Esophagus mucosa (tissue), 1 donor: ENCODE measurements at places on chromosomes 12 and 14.

- ATAC-seq, result peak; percentile 11
Observed at GRCh38 chr12:100197486-100197885, 3.1 kb upstream of the ACTR6 start.

DNA sequence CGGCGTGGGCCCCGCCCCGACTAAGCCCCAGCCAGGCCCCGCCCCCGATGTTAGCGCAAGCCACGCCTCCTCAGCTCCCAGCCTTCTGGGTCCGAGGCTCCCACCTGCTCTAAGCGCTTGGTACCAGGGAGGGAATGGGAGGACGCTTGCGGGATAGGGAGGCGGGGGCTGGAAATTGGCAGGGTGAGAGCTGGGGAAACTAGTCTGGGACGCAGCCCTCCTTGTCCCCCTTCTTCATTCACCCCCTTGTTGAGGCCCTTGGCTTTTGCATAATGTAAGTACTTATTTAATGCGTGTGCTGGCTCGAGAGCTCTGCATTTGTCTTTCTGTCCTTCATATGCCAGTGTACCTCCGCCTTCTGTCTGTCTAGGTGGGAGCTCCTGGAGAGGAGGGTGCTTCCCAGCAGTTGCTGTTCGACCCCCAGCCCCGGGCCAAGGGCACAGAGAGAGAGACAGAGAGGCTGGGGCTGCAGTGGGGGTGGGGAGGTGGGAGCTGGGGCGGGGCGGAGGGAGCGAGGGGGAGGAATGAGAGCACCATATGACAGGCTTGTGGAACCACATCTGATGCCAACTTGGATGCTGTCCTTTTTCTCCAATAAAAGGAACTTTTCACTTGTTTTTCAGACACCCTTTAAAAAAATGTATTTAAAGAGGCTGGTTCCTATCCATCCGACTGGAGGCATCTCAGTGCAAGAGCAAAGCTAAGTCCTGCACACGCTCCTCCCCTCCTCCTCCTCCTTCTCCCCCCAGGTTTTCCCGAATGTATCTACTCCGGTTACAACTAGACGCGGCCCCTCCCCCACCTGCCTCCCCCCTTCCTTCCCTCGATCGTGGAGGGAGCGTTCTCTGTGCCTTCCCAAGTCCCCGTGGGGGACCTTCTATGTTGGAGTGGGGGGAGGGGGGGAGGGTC, 25.6 kb upstream of the MAP1LC3B2 start:
- ATAC-seq, result peak; percentile 87

GRCh38 chr14:50021261-50022031, 94.9 kb downstream of the VCPKMT start:
- no peak for ATAC-seq

DNA sequence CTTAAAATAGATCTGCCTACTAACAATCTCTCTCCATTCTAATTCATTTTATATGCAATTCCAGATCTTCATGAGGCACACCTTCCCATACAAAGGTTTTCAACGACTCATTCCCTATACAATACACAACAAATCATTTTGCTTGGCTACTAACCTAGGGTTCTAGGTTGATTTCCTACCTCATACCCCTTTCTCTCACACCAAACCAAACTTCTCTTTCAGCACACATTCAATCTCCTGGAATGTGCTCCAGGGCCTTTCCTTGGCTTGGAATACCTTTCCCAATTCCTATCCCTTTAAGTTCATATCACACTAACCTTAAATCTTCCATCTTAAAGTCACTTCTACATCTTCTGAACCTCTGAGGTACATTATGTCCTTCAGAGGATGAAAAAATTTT, 38.7 kb upstream of the MTERF2 start:
- ATAC-seq, result no peak

- ATAC-seq, result no peak
Observed at GRCh38 chr12:53623548-53624385, 2.4 kb downstream of the ATF7 start.

DNA sequence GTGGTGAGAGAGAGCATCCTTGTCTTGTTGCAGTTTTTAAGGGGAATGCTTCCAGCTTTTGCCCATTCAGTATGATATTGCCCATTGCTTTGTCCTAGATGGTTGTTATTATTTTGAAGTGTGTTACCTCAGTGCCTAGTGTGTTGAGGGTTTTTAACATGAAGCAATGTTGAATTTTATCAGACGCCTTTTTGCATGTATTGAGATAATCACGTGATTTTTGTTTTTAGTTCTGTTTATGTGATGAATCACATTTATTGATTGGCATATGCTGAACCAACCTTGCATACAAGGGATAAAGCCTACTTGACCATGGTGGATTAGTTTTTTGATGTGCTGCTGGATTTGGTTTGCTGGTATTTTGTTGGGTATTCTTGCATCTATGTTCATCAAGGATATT, 302.3 kb upstream of the G2E3 start:
- no peak for ATAC-seq

DNA sequence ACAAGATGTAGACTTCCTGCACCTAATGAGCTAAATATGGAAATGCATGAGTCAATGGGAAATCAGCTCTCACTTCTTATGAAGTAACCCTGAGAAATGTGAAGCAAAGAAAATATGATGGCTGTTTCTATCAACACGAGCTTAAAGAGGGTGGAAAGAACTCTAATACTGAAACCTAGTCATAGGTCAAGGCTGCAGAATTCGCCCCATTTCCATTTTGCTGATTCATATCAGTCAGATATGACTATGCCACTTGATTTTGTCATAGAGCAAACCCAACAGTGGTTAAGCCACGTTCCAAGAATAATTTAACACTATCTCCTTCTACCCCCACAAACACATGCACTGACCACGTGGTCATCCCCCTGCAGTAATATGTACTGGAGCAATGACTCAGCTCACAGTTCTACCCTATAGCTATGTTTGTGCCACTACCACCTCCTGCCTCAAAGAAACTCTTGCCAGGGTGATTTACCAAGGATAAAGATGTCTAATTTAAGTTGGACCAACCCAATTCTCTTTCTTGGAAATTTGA, 157.5 kb downstream of the TMTC3 start:
- ATAC-seq, result peak; percentile 81

GRCh38 chr14:94481468-94482131, 5.6 kb upstream of the SERPINA9 start:
- ATAC-seq, result no peak

- ATAC-seq, result peak; percentile 95
Observed at GRCh38 chr12:66403746-66404145, 101.5 kb downstream of the HELB start.

DNA sequence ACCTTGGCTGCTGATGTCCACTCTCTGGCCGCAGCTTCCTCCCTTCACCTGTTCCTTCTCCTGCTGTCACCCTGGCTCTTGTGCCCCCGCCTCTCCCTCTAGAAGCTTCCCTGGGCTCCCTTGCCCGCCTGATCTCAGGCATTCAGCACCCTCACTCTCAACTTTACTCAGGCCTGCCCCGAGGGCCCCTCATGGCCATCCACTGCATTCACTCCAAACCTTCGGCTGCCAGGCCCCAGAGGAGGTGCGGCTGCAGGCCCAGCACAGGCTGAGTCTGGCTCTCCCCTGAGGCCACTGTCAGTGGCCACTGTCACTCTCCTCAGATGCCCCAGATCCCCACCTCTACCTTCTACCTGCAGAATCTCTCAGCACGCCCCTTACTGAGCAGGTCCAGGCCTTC, 183.9 kb downstream of the ZFP36L1 start:
- no peak for ATAC-seq

- ATAC-seq, result no peak
Observed at GRCh38 chr14:69325646-69326265, 65.8 kb downstream of the GALNT16 start.

GRCh38 chr14:54906075-54906474, 3.4 kb upstream of the GCH1 start:
- no peak for ATAC-seq

- ATAC-seq, result peak; percentile 3
Observed at GRCh38 chr12:27333403-27334009, 870 bp downstream of the BMAL2 start.

GRCh38 chr12:54032627-54033100, at the start of gene HOXC5:
TSS of gene HOXC5 (plus strand) at chr12:54033050. CDS start at chr12:54033123, 73 bp downstream.
- peak; percentile 42 for ATAC-seq

GRCh38 chr12:45268672-45269411, 52.9 kb downstream of the ANO6 start:
- ATAC-seq, result peak; percentile 69

DNA sequence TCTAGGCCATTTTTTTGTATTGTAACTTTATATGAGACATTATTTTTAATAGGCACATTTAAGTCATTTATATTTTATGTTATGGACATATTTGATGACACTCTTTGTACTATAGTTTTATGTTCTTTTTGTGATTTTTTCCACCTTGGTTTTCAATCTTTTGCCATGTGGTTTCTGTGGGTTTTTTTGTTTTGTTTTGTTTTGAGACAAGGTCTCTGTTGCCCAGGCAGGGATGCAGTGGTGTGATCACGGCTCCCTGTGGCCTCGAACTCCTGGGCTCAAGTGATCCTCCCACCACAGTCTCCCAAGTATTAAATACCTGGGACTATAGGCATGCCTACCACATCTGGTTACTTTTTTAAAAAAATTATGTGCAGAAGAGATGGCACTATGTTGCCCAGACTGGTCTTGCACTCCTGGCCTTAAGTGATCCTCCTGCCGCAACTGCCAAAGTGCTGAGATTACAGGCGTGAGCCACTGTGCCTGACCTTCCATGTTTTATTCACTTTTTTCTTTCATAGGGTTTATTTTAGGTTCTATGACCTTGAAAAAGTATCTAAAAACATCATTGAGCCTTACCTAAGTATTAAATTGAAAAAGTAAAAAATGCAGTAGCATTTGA, 16.3 kb downstream of the MSRB3 start:
- no peak for ATAC-seq

DNA sequence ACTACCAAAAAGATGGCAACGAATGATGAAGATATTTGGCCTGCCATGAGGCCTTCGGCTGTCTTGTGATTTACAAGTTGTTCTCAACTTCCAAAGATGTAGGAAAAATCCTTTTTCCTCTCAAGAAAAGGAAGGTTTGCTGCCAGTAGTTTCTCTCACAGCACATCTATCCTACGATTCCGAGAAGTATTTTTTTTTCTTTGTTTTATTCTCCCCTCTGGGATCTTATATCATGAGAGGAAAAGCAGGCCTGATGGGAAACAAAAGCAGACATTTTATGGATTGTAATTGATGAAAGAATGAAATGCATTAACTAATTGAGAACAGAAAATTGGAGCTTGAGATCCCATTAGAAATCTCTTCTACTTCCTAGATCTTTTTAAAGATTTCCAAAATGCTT, 1197.9 kb upstream of the SEL1L start:
- ATAC-seq, result no peak

GRCh38 chr12:54030889-54031471, 1.9 kb upstream of the HOXC5 start:
- ATAC-seq, result no peak

- ATAC-seq, result no peak
Observed at GRCh38 chr12:24997496-24997895, 48.6 kb upstream of the BCAT1 start.

- ATAC-seq, result no peak
Observed at GRCh38 chr14:25518364-25518763, 468.4 kb upstream of the STXBP6 start.

GRCh38 chr12:11685716-11686115, 36.2 kb downstream of the ETV6 start:
- no peak for ATAC-seq

GRCh38 chr12:89516633-89517032, 8.0 kb downstream of the GALNT4 start:
- no peak for ATAC-seq

DNA sequence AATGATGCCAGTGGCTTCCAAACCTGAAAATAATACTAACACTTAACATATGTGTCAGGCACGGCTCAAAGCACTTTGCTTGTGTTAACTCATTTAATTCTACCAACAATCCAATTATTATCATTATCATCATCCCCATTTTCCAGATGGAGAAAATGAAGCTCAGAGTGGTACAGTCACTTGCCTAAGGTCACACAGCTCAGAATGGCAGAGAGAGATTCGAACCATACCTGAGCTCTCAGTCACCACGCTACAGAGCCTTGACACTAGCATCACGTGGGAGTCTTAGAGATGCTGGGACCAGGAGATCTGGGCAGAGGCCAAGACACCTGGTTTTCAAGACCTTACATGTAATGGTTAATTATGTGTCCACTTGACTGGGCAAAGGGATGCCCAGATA, 34.2 kb downstream of the DHX37 start:
- no peak for ATAC-seq
